ENCODE measurements at places on chromosomes 2 and 18.

DNA sequence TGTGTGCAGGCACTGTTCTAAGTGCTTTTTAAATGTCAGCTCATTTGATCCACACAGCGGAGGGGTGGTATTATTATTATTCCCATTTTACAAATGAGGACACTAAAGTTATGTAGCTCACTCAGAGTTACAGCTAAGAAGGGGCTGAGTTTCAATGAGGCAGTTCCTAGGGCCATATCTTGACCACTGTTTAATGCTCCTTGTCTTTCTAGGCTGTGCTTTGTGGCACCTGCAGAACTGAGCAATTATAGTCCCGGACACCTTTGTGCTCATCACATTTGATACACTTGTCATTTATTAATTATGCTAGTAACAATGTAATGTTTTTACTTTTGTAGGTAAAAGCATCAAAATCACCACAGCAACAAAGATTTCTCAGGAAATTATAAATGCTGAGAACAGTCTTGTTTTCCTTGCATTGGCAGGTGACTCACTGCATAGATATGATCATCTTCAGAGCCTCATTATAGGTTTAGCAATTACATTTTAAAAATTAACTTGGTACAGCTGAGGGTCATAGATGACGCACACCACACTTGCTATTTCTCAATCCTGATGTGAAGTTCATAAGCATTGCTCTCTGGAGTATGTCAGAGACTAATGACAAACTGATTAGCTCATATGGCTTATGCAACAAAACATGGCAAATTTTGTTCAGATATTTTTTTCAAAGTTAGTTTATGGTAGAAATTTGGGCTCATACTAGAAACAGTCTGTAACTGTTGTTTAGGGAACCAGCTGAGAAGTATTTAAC is 366.8 kb downstream of the TGIF1 start:
- H3K27ac ChIP-seq: no peak overlapping the region
- H3K4me1 ChIP-seq: no peaks in the 10 kb centered on the region
- no peaks in the 10 kb centered on the region for H3K36me3 ChIP-seq
- no peak for DNase-seq
- H3K27me3 ChIP-seq: peaks cover 4% of the 10 kb centered on the region

DNA sequence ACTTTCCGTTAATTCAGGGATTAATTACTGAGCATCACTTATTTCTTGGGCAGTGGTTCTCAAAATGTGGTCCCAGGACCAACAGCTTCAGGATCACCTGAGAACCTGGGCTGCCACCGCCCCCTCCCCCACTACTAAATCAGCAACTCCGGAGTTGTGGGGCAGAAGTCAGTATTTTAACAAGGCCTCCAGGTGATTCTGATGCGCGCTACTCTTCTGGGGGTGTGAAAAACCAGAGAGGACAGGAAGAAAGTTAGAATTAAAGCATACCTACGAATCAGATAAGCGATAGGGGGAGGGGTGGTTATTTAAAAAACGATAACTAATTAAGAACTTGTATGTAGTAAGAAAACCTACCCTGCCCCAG is 319 bp downstream of the ZSCAN30 start:
- no peak for DNase-seq
- peaks cover 29% of the 10 kb centered on the region for H3K4me1 ChIP-seq
- H3K4me3 ChIP-seq: peak overlapping the region; percentile 98
- peaks cover 83% of the 10 kb centered on the region for H3K36me3 ChIP-seq

DNA sequence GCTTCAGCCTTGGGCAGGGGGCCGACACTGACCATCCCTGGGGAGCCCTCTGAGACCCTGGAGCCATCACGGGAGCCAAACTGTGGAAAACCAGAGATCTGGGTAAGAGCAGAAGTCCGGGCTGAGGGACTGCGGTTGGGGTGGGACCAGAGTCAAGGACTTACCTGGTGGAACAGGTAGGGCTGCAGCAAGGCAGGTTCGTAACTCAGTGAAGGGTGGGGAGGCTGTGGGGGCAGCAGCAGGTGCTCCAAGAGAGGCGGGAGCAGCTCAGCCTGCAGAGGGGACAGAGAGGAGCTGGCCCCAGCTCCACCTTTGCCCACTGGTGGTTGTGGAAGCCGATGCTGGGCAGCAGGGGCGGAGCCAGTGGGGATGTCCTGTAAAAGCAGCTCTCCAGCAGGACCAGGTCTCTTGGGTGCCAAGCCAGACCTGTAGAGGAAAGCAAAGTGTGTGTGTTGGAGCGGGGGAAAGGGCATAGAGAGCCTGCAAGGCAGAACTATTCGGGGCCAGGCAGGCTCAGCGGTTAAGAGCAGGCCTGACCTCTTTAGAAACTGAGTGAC is 6.7 kb downstream of the PTPRN start:
- H3K36me3 ChIP-seq: no peaks in the 10 kb centered on the region
- no peak overlapping the region for H3K4me3 ChIP-seq
- H3K27me3 ChIP-seq: peaks cover 27% of the 10 kb centered on the region
- no peak overlapping the region for H3K27ac ChIP-seq

- H3K36me3 ChIP-seq: no peaks in the 10 kb centered on the region
- DNase-seq: no peak
- H3K4me3 ChIP-seq: no peak overlapping the region
- H3K4me1 ChIP-seq: no peaks in the 10 kb centered on the region
- no peak overlapping the region for H3K27ac ChIP-seq
- H3K27me3 ChIP-seq: no peaks in the 10 kb centered on the region
These were observed 51.7 kb downstream of the NOP58 start for GRCh38 chr2:202317080-202317857.

GRCh38 chr2:123999681-124000080 is 25.4 kb upstream of the CNTNAP5 start:
- no peaks in the 10 kb centered on the region for H3K36me3 ChIP-seq
- no peaks in the 10 kb centered on the region for H3K4me1 ChIP-seq
- no peak overlapping the region for H3K4me3 ChIP-seq

- H3K4me3 ChIP-seq: no peak overlapping the region
- peaks cover 4% of the 10 kb centered on the region for H3K36me3 ChIP-seq
- H3K4me1 ChIP-seq: peaks cover 2% of the 10 kb centered on the region
- H3K27ac ChIP-seq: no peak overlapping the region
These were observed 1.7 kb downstream of the CFAP221 start for GRCh38 chr2:119545754-119546446.

DNA sequence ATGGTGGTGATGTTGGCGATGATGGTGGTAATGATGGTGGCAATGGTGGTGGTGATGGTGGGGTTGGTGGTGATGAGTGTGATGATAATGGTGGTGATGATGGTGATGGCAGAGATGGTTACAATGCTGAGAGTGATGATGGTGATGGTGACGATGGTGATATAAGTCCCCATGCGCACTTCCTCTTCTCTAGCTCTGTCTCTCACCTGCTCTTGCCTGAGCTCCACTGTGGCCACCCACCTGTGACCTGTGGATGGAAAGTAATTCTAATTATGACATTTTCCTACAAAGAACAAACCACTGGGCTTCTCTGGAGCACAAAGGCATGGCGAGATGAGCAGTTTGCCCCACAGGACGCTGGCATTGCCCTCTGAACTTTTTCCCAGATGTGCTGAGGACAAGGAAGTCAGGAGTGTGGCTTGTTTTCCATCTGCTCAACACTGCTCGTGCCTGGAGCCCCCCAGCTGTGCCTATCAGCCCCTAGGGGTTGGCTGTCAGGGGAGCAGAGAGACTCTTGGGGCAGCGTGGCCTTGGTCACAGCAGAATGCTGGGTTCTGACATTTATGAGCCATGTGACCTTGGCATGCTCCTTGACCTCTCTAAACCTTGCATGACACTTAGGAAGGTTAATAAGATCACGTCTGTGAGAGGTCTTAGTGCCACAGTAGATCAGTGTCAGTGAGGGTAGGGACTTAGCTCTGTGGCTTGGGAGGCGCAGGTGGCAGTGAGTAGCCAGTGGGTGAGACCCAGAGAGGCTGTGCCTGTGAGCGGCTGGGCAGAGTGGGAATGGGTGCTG is 68.4 kb downstream of the RRM2 start:
- no peaks in the 10 kb centered on the region for H3K4me1 ChIP-seq
- no peaks in the 10 kb centered on the region for H3K27me3 ChIP-seq
- no peak overlapping the region for H3K4me3 ChIP-seq
- peaks cover 29% of the 10 kb centered on the region for H3K36me3 ChIP-seq

DNA sequence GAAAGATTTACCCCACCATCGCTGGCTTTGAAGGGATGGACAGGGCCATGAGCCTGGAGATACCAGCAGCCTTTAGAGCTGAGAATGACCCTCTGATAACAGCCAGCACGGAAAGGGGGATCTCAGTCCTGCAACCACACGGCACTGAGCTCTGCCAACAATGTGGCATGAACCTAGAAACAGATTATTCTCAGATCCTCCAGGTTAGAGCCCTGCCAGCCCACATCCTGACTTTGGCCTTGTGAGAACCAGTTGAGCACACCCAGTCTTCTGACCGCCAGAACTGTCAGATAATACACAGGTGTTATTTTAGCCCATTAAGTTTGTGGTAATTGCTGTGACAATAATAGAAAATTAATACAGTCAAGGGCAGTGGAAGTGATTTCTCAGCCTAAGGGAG is 9.4 kb upstream of the GNLY start:
- H3K4me1 ChIP-seq: peaks cover 18% of the 10 kb centered on the region
- H3K36me3 ChIP-seq: no peaks in the 10 kb centered on the region

- no peak for DNase-seq
- H3K4me3 ChIP-seq: no peak overlapping the region
- no peaks in the 10 kb centered on the region for H3K36me3 ChIP-seq
- H3K4me1 ChIP-seq: no peaks in the 10 kb centered on the region
These were observed 34.5 kb downstream of the RAB31 start for GRCh38 chr18:9742524-9743131.

GRCh38 chr2:30208453-30208852 is 22.9 kb upstream of the LBH start:
- no peaks in the 10 kb centered on the region for H3K36me3 ChIP-seq
- no peak overlapping the region for H3K4me3 ChIP-seq
- DNase-seq: no peak
- H3K27me3 ChIP-seq: peaks cover 10% of the 10 kb centered on the region
- H3K27ac ChIP-seq: no peak overlapping the region

DNA sequence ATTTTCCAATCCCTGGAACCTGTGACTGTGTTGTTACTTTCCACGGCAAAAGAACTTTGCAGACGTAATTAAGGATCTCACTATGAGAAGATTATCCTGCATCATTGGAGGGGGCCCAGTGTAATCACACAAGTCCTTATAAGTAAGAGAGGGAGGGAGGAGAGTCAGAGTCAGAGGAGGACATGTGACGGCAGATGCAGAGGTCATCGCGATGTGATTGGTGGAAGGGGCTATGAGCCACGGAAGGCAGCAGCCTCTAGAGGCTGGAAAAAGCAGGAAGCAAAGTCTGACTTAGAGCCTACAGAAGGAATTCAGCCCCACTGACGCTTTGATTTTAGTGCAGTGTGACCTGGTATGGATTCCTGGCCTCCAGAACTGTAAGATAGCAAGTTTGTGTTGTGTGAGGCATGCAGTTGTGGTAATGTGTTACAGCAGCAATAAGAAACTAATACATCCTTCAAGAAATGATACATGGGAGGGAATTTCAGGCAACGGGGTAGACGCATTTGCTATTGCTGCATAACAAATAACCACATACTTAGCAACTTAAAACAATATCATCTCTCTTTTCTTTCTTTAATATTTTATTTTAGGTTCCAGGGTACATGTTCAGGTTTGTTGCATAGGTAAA is 112.7 kb upstream of the SERPINE2 start:
- H3K36me3 ChIP-seq: no peaks in the 10 kb centered on the region
- peaks cover 5% of the 10 kb centered on the region for H3K27me3 ChIP-seq
- H3K27ac ChIP-seq: no peak overlapping the region
- no peaks in the 10 kb centered on the region for H3K4me1 ChIP-seq

GRCh38 chr2:11562011-11562410 is 28.2 kb downstream of the GREB1 start:
- H3K4me3 ChIP-seq: no peak overlapping the region
- no peak overlapping the region for H3K27ac ChIP-seq
- no peaks in the 10 kb centered on the region for H3K4me1 ChIP-seq
- no peak for DNase-seq
- H3K36me3 ChIP-seq: no peaks in the 10 kb centered on the region

DNA sequence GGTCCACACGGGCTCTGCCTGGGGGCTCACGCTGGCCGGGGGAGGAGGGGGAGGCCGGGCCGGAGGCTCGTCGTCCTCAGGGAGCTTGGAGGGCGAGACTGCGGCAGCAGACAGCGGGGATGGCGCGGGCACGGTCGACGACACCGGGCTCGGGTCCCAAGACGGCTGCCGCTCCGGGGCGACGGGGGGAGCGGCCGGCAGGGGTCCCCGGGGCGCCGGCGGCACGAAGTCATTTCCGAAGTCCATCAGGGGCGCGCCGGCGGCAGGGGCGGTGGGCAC is 491 bp downstream of the RTN4 start:
- no peak for DNase-seq
- peak overlapping the region; percentile 99 for H3K4me3 ChIP-seq
- no peaks in the 10 kb centered on the region for H3K27me3 ChIP-seq
- H3K4me1 ChIP-seq: peaks cover 61% of the 10 kb centered on the region

DNA sequence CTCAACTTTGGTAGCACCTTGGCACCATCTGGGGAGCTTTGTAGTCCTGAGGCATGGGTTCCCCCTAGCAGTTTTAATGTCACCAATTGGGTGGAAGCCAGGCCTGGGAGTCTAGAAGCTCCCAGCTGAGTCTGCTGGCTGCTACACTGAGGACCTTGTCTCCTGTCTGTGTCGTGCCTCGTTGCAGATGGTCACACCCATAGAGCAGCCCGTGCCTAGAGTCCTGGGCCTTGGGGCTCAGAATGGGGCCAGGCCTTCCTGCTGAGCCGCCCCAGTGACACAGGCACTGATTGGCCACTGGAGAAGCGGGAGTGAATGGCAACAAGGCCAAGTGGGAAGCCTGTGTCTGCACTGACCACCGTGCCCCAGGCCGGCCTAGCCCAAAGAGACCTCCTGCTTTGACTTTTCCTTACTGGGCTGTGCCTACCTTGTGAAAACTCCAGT is 113.2 kb downstream of the SH3RF3 start:
- no peak for DNase-seq
- H3K27me3 ChIP-seq: peaks cover 9% of the 10 kb centered on the region
- peaks cover 7% of the 10 kb centered on the region for H3K4me1 ChIP-seq
- no peaks in the 10 kb centered on the region for H3K36me3 ChIP-seq

DNA sequence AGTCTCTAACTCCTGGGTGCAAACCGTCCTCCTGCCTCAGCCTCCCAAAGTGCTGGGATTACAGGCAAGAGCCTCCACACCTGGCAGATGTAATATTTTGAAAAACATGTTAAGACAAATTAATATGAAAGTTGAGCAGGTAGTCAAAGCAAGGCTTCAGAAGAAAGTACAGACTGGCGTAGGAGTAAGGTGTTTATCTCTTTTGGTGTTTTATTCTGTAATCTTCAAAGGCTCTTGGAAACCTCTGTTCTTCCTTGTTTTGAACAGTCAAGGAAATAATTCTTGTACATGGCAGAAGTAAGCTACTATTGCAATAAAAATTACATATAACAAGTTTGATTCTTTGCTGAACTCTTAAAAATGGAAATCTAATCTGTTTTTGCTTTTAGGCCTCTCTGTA is 5.3 kb downstream of the RNF138 start:
- peak overlapping the region; percentile 22 for H3K4me3 ChIP-seq
- DNase-seq: no peak
- peak overlapping the region; percentile 63 for H3K27ac ChIP-seq
- peaks cover 65% of the 10 kb centered on the region for H3K36me3 ChIP-seq
- H3K27me3 ChIP-seq: no peaks in the 10 kb centered on the region
- H3K4me1 ChIP-seq: peaks cover 49% of the 10 kb centered on the region

- peaks cover 65% of the 10 kb centered on the region for H3K36me3 ChIP-seq
- H3K27ac ChIP-seq: peak overlapping the region; percentile 93
- peak overlapping the region; percentile 93 for H3K4me3 ChIP-seq
- peak; percentile 42 for DNase-seq
- no peaks in the 10 kb centered on the region for H3K27me3 ChIP-seq
These were observed 396 bp downstream of the CNOT9 start for GRCh38 chr2:218569038-218569431.

All from activated T-helper 2 cell treated with anti-CD3 and anti-CD28 coated beads, Interferon-gamma antibody, Interleukin-2, Interleukin-4, amounts not matched to agents 10 μg/mL and 5 μg/mL and 100 μg/mL, durations not matched to agents 14 hours and 24 hours and 36 hours (primary cell).